ENCODE measurements at places on chromosomes 5 and 9.

- DNase-seq = no peak
Observed at GRCh38 chr5:141510850-141511601, 22.1 kb downstream of the PCDHGC5 start.

DNA sequence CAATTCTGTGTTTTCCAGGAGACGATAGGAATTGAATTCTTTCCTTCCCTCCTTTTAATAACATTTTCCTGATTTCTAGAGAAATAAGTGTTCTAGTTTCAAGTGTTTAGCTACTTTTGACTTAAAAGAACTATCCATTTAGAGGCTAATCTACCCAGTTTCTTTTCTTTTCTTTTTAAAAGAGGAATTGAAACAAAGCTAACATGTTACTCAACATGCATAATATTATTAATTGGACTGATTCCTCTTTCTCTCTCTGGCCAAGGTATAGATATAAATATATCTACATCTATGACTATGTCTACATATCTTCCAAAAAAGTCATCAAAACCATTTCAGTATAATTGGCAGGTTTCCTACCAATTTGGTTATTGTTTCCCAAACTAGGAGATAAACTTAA lies 309.8 kb downstream of the TRPM3 start:
- DNase-seq = no peak

- DNase-seq = no peak
Observed at GRCh38 chr5:38916802-38917201, 71.0 kb downstream of the OSMR start.

GRCh38 chr9:124279531-124280175 lies 21.9 kb downstream of the NEK6 start:
- DNase-seq = no peak

DNA sequence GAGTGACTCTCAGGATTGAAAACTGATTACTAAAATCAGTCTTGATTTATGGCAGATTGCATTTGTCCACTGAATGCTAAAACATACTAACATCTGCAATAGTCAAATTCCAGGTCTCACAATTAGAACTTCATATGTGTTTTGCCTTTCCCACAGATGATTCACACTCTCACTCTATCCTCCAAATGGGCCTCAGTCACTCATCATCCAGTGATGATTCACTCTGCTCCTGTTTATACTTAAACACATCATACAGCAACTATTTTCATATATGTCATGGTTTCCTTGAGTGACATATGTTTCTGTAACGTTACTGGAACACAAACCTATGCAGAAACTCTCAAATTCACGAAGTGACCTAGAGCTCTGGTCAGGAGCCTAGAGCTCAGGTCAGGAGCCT lies 512.9 kb downstream of the HINT1 start:
- DNase-seq = no peak

- no peak for DNase-seq
Observed at GRCh38 chr5:121373371-121373770, 478.3 kb upstream of the FTMT start.

DNA sequence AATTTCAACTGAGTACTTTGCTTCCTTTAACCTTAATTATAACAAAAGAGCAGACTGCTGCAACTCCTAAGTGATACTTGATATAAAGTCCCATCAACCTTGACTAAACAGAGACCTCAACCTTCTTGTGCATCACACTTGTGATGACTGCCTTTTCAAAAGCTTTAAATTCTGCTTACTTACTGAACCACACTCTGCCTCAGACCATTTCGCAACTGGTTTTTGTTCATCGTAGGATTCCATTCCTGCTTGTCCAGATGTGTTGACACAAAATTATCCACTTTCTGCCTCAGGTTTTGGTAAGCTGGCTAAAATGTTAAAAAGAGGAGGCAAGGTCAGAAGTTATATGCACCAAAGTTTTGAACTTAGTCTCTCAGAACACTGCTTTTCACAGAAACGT lies 3.5 kb downstream of the BOD1 start:
- DNase-seq = no peak

DNA sequence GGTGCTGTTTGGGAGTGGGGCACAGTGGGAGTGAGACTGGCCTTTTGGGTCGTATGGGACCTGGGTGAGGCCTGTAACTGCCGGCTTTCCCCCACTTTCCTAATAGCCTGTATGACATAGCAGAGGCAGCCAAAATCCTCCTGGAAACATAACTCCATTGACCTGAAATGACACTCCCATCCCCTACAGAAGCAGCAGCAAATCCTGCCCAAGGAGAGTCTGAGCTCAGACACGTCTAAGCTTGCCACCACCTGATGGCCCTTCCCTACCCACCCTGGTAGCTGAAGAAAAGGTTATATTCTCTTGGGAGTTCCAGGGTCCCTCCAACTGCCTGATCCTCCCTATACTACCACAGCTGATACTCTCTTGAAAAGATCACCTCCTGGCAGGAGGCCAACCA lies 179.8 kb upstream of the ARRDC3 start:
- DNase-seq = no peak

DNA sequence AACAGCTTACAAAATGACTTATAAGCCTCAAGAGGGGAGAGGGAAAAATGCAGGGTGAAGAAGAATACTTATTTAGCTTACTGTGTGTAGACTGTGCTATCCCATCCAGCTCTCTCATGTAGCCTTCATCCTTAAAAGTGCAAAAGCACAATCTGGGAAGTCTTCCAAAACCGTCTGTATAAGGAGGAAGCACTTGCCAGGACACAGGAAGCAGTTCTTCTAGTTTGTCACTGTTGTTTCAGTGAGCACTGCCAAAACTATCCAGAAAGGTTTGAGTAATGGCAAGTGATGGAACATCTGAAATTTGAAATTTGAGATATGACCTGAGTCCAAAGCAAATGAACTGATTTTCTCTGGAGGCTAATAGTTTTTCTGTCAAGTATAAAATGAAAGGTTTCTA lies 140.8 kb upstream of the ISL1 start:
- no peak for DNase-seq

DNA sequence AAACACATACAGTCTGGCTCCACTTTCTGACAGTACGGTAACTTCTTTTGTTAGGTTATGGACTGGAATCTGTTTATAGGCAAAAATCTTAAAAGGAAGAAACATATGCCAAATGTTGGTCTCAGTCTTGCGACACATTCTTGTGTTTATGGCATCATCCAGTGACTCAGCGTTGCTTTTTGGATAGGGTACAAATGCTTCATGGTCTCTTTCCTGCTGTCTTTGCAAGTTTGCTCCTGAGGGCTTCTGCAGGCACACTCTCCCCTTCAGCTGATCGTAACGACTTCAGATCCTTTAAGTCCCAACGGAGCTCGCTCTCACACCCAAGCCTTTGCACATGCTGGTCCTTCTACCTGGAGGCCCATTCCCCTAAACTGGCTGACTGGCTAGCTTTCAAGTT lies 23.6 kb upstream of the TNFSF8 start:
- DNase-seq = peak; percentile 24

DNA sequence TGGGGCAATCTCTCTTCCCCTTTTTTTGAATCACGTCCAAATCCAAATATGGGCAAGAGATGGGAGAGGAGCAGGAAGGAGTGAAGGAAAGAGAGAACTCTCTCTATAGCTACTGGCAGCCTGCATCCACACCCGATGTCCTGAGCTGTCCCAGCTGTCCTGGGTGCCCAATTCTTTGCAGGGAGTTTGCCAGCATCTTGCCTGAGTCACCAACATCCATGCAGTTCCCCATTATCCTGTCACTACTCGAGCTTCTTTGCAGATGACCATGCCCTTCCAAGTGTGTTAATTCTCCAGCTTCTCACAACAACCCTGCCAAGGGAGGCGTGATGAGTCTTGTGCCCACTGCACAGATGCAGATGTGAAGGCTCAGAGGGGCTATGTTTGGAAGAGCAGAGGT lies 127.1 kb downstream of the NSG2 start:
- no peak for DNase-seq

GRCh38 chr9:86778761-86779160 lies 168.5 kb downstream of the GAS1 start:
- DNase-seq = no peak

- no peak for DNase-seq
Observed at GRCh38 chr5:74064225-74064624, 438.2 kb downstream of the ARHGEF28 start.

DNA sequence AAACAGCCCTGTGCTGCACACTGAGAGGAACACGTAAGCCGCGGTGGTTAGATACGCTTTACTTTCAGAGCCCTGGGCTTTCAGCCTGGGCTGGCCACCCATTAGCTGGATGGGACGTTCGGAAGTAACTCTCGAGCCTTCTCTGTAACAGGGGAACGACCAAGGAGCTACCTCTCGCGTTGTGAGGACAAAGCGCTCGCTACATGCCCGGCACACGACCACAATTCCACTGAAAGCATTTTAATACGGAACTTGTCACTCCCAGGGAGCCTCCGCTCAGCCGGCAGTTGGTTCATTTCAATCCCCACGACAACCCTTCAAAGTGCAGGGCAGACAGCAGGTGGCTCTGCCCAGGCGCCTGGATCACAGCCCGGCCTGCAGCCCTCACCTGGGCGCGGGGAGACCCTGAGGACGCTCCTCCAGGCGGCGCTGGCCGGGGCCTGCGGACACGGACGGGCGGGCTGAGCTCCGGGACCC lies 368 bp downstream of the SURF1 start:
- DNase-seq = no peak

- no peak for DNase-seq
Observed at GRCh38 chr5:109649318-109649717, 40.4 kb upstream of the MAN2A1 start.

DNA sequence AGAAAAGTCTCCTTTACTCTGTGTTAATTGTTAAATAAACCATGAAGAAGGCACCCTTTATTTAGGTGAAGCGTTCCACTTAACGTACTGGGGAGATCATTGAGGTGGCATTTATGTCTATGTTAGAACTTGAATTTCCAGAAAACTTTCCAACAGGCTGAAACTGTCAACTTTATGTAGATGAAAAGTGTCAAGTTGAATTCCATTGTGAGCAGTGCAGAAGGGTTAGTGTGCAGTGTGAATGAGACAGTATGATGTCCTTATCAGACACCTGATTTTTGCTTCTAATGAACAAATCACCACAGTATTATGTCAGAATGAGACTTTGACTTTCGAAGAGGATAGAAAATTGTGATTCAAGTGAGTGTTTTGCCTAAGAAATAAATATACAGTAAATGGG lies 761.6 kb upstream of the SEMA6A start:
- DNase-seq = no peak
